ENCODE measurements at places on chromosomes 6 and 20.

DNA sequence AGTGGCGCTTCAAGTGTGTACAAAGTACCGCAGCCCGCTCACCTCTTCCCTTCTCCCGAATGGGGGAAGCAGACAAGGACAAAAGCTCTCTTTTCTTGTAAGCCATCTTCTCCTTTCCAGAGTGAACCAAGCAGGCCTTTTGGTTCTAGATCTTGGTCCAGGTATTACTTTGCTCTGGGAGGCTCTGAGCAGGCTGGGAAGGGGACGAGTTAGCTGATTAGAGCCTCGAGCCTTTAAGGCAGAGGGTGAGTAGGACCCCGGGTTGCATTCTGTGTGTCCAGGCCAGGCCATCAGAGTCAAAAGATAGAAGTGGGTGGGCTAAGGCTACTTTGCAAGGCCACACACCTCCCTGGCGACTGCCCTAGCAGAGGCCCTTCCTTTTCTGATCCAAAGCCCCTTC is 57.6 kb downstream of the GTF2H5 start:
- peak; percentile 43 for DNase-seq

- peak; percentile 77 for DNase-seq
Measured at GRCh38 chr6:43733471-43734293, 36.3 kb upstream of the VEGFA start.

- DNase-seq, result no peak
Measured at GRCh38 chr6:132865364-132865763, 51.0 kb downstream of the RPS12 start.

GRCh38 chr20:15603506-15603905 is 969.7 kb downstream of the KIF16B start:
- no peak for DNase-seq

GRCh38 chr6:91487696-91488392 is 901.0 kb upstream of the MAP3K7 start:
- no peak for DNase-seq

GRCh38 chr6:73503027-73503772 is 17.6 kb downstream of the EEF1A1 start:
- no peak for DNase-seq

- DNase-seq, result no peak
Measured at GRCh38 chr20:61762167-61762710, 303.4 kb downstream of the TAF4 start.

DNA sequence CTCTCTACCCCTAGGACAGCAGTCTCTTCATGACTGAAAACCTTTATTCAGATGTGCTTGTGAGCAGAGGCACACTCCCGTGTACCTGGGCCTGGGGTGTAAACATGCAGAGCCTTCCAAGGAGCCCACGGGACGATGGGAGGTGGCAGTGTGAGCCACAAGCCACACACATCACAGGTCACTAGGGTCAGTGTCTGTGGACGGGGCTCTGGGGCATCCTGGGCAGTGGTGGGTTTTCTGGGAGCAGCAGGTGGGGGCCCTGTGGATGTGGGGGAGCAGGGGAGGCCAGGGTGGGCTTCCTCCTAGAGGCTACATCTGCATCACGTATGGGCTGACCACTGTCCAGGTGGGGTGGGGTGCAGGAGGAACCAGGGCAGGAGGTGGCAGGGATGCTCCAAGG is 16.7 kb upstream of the TTLL2 start:
- no peak for DNase-seq

GRCh38 chr6:129008591-129008990 is 125.7 kb downstream of the LAMA2 start:
- DNase-seq, result no peak

- no peak for DNase-seq
Measured at GRCh38 chr20:62539198-62540045, 63.6 kb upstream of the GATA5 start.

GRCh38 chr6:116557893-116558292 is 4.3 kb downstream of the CALHM4 start:
- no peak for DNase-seq

GRCh38 chr6:1044040-1044836 is 267.7 kb upstream of the FOXQ1 start:
- no peak for DNase-seq

DNA sequence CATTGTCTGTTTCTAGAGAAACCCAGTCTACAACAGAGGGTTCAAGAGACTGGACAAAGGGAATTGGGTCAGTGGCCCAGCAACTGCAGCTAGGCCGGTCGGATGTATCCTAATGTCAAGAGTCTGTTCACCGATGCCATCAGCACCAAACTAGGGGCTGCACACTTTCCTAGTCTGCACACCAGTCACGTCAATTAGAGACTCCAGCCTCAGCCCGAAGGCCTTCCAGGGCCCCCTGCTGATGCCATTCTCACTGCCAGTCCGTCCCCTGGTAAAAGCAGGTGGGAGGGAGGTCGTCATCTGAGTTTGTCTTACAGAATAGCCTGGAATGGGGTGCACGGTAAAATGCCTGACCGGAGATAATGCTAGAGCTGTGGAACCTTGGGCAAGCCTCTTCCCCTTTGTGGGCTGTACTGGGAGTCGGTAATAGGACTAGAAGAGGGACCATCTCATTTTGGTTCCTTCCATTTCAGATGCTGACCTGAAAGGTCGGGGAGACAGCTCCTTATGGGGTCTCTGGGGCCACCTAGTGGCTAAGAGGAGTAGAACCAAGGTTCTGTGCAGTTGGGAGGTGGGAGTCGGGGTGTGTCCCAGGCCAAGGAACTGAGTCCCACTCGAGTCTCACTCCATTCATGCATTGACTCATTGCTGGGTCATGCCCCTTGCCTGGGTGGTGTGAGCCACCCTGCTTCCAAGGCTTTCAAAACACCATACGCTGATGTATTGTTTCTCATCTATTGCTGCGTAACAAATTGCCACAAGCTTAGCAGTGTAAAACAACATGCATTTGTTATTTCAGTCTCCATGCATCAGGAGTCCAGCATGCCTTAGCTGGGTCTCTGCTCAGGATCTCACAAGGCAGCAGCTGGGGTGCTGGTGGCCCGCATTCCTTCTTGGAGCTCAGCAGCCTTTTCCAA is 5.1 kb downstream of the SOX12 start:
- DNase-seq, result peak; percentile 79

DNA sequence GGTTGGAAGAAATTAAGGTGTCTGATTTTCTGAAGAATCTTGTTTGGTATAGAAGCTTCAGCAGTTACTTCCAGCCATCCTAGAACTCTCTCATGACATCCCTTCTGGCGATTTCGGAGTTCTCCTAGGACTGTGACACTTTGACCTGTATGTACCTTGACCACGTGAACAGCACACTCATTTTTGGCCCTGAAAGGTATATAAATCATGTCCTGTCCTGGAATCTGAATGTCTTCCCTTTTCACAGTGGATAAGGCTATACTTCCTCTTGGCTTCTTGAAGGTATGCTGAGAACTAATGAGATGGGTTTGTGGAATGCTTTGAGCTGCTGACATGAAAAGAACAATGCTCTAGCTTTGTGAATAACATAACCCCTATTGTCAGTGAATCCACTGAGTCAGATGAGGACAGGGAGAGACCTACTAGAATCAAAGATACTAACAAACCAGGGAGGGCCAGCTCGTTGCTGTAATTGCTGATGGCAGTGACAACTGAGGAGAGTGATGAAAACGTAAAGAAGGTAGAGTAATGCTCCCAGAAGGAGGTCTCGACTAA is 6.0 kb upstream of the ZDHHC14 start:
- no peak for DNase-seq

GRCh38 chr6:132592855-132593254 is 3.3 kb upstream of the TAAR5 start:
- DNase-seq, result no peak

- DNase-seq, result no peak
Measured at GRCh38 chr6:40499215-40499614, 87.9 kb downstream of the LRFN2 start.

Measured in activated CD8-positive, alpha-beta memory T cell treated with anti-CD3 and anti-CD28 coated beads for 24 hours (primary cell).